IMR-90 (cell line): ENCODE measurements at places on chromosomes 13 and 19.

DNA sequence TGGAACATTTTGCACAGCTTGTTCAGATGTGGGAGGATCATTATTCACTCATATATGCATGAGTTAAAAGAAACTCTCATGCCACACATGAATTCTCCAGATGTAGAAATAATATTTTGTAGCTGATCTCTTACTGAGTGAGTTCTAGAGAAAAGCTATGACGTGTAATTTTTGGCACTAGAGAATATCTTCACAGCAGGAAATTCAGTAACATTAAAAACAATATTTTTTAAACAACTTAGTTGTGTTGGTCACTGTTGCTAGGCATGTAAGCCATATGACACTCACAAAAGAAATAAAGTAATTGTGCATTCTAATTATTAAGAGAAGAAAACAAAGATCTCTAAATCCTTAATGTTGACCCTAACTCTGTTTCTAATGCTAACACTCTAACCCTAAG, 371.4 kb upstream of the SLC10A2 start:
- no peaks in the 10 kb centered on the region for H3K4me1 ChIP-seq
- H3K27me3 ChIP-seq, result no peaks in the 10 kb centered on the region
- H3K27ac ChIP-seq, result no peak overlapping the region
- H3K36me3 ChIP-seq, result no peaks in the 10 kb centered on the region
- no peak overlapping the region for H3K4me3 ChIP-seq

GRCh38 chr19:39966617-39967016, 4.3 kb upstream of the PSMC4 start:
- H3K36me3 ChIP-seq, result no peaks in the 10 kb centered on the region
- no peak for DNase-seq
- H3K4me1 ChIP-seq, result peaks cover 2% of the 10 kb centered on the region; the same call in 1 of the 2 replicates
- no peak overlapping the region for H3K27ac ChIP-seq
- H3K4me3 ChIP-seq, result no peak overlapping the region
- no peaks in the 10 kb centered on the region for H3K27me3 ChIP-seq

DNA sequence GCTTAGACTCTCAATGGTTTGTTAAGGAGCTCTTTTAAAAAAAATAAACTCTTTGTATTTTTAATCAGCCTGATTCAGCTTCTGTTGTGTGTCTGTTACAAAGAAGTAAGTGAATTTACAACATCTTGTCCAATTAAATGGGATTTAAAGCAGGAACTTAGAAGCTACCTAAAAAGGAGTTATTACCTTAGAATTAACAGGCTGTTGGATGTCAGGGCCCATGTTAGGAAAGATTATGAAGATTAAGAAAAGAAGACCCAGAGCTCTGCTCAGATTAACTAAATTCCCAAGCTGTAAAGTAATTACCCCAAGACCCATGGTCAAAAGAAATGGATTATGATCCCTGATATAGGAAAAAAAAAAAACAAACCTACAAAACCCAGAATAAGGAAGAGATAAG, 44.1 kb upstream of the ZNF780A start:
- no peak for DNase-seq
- no peak overlapping the region for H3K4me3 ChIP-seq
- H3K4me1 ChIP-seq, result no peaks in the 10 kb centered on the region
- no peaks in the 10 kb centered on the region for H3K36me3 ChIP-seq

GRCh38 chr19:48513289-48514122, 1.9 kb upstream of the LMTK3 start:
- peak; percentile 64 for DNase-seq
- no peaks in the 10 kb centered on the region for H3K4me1 ChIP-seq
- no peaks in the 10 kb centered on the region for H3K36me3 ChIP-seq
- peak overlapping the region; percentile 13; the same call in 1 of the 2 replicates for H3K27ac ChIP-seq
- peak overlapping the region; percentile 57 for H3K4me3 ChIP-seq

DNA sequence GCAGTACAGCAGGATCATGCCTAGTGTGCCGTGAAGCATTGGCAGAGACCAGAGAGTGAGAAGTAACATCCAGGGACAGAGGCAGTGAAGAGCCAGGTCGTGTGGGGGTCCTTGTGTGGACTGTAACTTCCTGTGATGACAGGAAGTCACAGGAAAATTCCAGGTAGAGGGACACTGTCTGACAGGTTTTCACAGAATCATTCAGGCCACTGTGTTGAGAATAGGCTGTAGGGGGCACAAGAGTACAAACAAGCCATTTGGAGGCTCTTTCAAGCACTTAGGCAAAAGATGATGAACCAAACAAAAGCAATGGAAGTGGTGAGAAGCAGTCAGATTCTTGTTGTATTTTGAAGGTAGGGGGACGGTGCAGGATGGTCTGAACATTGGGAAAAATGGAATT, 46.4 kb downstream of the N4BP2L1 start:
- no peak overlapping the region for H3K27ac ChIP-seq
- no peaks in the 10 kb centered on the region for H3K4me1 ChIP-seq
- H3K27me3 ChIP-seq, result no peaks in the 10 kb centered on the region
- peak; percentile 37 for DNase-seq

DNA sequence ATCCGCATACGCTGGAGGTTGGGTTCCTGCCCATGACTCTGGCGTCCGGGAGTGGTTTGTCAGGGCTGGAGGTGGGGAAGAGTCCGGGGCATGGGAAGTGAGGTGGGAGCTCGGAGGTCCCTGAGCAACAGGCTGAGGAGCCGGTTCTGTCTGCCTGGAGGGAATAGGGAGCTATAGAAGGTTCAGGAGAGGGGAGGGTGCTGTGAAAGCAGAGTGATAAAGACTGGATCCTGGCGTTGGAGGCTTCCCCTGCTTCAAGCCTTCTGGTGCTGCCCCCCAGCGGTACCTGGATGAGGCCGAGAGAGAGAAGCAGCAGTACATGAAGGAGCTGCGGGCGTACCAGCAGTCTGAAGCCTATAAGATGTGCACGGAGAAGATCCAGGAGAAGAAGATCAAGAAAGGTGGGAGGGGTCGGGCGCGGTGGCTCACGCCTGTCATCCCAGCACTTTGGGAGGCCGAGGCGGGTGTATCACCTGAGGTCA, 2.6 kb downstream of the HMG20B start:
- H3K4me1 ChIP-seq, result no peaks in the 10 kb centered on the region
- no peaks in the 10 kb centered on the region for H3K27me3 ChIP-seq
- DNase-seq, result peak; percentile 16
- no peak overlapping the region for H3K27ac ChIP-seq

DNA sequence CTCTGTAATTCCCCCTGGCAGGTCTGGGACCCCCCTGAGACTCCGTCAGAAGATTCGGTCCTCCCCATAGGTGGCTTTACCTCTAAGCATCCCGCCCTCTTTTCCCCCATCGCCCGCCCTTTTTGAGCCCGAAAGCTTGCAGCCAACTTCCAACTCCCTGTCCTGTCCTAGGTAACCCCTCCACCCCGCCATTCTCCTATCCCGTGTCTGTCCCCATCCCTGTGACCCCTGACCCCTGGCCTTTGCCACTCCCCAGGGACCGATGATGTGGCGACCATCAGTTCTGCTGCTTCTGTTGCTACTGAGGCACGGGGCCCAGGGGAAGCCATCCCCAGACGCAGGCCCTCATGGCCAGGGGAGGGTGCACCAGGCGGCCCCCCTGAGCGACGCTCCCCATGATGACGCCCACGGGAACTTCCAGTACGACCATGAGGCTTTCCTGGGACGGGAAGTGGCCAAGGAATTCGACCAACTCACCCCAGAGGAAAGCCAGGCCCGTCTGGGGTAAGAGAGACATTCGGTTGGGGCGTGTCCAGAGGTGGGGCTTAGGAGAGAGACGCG, 488 bp downstream of the RCN3 start:
- peak overlapping the region; percentile 13; the same call in 1 of the 2 replicates for H3K27ac ChIP-seq
- DNase-seq, result peak; percentile 30
- H3K4me3 ChIP-seq, result peak overlapping the region; percentile 60
- no peaks in the 10 kb centered on the region for H3K27me3 ChIP-seq
- peaks cover 6% of the 10 kb centered on the region for H3K4me1 ChIP-seq
- H3K36me3 ChIP-seq, result peaks cover 15% of the 10 kb centered on the region

DNA sequence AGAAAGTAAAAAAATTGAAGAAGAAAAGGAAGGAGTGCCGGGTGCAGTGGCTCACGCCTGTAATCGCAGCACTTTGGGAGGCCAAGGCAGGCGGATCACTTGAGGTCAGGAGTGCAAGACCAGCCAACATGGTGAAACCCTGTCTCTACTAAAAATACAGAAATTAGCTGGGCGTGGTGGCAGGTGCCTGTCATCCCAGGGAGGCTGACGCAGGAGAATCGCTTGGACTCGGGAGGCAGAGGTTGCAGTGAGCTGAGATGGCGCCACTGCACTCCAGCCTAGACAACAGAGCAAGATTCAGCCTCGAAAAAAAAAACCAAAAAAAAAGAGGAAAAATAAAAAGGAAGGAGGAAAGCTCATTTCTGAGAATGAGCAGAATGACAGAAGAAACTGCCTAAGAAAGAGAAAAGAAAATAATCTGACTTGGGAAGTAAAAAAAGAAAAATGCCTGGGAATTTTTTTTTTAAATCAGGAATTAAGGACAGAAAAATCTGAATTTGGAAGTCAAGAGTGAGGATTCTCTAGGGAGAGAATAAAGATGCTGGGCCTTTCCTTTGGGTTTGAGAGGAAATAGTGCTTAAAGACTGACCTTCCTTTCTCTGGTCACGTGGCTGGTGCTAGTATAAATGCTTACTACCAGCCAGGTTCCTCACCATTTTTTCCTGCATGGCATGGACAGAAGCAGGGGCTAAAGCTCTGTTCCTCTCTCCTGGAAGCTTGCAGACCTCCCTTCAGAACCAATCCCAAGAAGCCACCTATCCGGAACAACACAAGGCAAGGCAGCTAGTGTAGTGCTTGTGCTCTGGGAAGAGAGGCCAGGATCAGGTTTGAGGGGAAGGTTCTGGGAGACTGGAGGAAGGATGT, at the start of gene FFAR2:
FFAR2 (plus strand) TSS at position 652 of the 864 bp plus-strand sequence. CDS start 1,458 bp downstream, outside the sequence.
- no peak within 1 kb of the TSS for H3K27ac ChIP-seq
- H3K36me3 ChIP-seq, result no peaks in the 10 kb centered on the region
- no peaks in the 10 kb centered on the region for H3K4me1 ChIP-seq
- no peak for DNase-seq
- peaks cover 4% of the 10 kb centered on the region; the same call in 1 of the 2 replicates for H3K27me3 ChIP-seq

DNA sequence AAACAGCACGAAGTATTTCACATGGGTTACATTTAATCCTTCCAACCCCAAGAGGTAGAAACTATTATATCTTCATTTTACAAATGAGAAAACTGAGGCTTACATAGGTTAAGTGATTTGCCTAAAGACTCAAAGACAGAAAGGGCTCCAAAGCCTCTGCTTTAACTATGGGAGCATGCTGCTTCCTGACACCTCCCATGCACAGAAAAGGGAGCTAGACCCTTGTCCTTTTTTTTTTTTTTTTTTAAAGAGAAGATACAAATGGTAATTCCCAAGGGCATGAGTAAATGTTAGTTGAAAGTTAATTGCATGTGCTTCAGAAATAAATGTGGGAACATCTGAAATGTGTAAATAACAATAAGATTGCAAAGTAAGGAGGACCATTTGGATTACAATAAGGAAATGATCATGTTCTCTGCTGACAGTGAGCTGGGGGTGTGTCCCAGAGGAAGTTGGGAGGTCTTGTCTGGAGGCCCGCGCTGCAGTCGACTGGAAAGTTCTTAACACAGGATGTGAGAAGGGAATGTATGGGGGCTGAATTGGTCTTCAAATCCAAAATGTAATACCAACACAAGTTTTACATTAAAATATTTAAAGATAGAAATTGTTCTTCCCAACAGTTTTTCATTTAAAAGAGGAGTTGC, 500.3 kb downstream of the KLF12 start:
- H3K27me3 ChIP-seq, result peaks cover 14% of the 10 kb centered on the region
- H3K4me1 ChIP-seq, result peaks cover 3% of the 10 kb centered on the region; the same call in 1 of the 2 replicates
- no peaks in the 10 kb centered on the region for H3K36me3 ChIP-seq
- no peak overlapping the region for H3K4me3 ChIP-seq
- DNase-seq, result no peak
- H3K27ac ChIP-seq, result no peak overlapping the region

GRCh38 chr19:29389495-29389894, 136.3 kb upstream of the VSTM2B start:
- H3K36me3 ChIP-seq, result no peaks in the 10 kb centered on the region
- no peak for DNase-seq
- no peak overlapping the region for H3K4me3 ChIP-seq
- no peaks in the 10 kb centered on the region for H3K4me1 ChIP-seq

- no peaks in the 10 kb centered on the region for H3K27me3 ChIP-seq
- no peak overlapping the region for H3K27ac ChIP-seq
- no peaks in the 10 kb centered on the region for H3K36me3 ChIP-seq
- no peaks in the 10 kb centered on the region for H3K4me1 ChIP-seq
- no peak overlapping the region for H3K4me3 ChIP-seq
Observed at GRCh38 chr19:28605501-28606268, 607.3 kb downstream of the UQCRFS1 start.

- peaks cover 67% of the 10 kb centered on the region for H3K4me1 ChIP-seq
- peak; percentile 47 for DNase-seq
- no peaks in the 10 kb centered on the region for H3K27me3 ChIP-seq
- H3K27ac ChIP-seq, result peak overlapping the region; percentile 100
Observed at GRCh38 chr19:13057744-13058143, 44.9 kb downstream of the LYL1 start.

- no peak overlapping the region for H3K4me3 ChIP-seq
- DNase-seq, result peak; percentile 45
- no peaks in the 10 kb centered on the region for H3K36me3 ChIP-seq
- peaks cover 26% of the 10 kb centered on the region for H3K27me3 ChIP-seq
- no peaks in the 10 kb centered on the region for H3K4me1 ChIP-seq
Observed at GRCh38 chr13:99442273-99442895, 58.9 kb upstream of the TM9SF2 start.

GRCh38 chr13:20489185-20489820, 36.4 kb downstream of the CRYL1 start:
- H3K4me3 ChIP-seq, result no peak overlapping the region
- H3K27me3 ChIP-seq, result no peaks in the 10 kb centered on the region
- H3K27ac ChIP-seq, result no peak overlapping the region
- H3K4me1 ChIP-seq, result peaks cover 1% of the 10 kb centered on the region; the same call in 1 of the 2 replicates

- no peak overlapping the region for H3K27ac ChIP-seq
- no peaks in the 10 kb centered on the region for H3K27me3 ChIP-seq
- peaks cover 49% of the 10 kb centered on the region for H3K36me3 ChIP-seq
- no peak overlapping the region for H3K4me3 ChIP-seq
- no peak for DNase-seq
Observed at GRCh38 chr19:10826846-10827245, 9.2 kb downstream of the TMED1 start.

DNA sequence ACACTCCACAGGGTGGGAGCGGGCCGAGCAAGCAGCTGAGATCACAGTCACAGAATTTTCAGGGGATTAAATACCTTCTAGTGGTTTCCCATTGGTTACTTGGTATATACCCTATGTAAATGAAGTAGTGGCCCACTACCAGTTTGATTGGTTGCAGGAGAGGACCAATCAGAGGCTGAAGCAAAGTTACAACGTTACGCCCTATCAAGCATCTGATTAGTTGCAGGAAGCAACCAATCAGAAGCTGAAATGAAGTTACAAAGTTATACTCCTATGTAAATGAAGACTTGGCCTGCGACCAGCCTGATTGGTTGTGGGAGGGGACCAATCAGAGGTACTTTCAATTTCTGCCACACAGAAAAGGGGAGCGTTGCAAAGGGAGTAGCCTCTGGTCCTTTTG, 474.0 kb downstream of the COG6 start:
- no peak for DNase-seq
- no peaks in the 10 kb centered on the region for H3K27me3 ChIP-seq
- no peak overlapping the region for H3K27ac ChIP-seq
- H3K4me3 ChIP-seq, result no peak overlapping the region

- H3K4me1 ChIP-seq, result no peaks in the 10 kb centered on the region
- H3K27me3 ChIP-seq, result no peaks in the 10 kb centered on the region
- H3K36me3 ChIP-seq, result no peaks in the 10 kb centered on the region
- no peak for DNase-seq
Observed at GRCh38 chr13:90500569-90500968, 846.9 kb upstream of the MIR17HG start.
